ENCODE measurements at places on chromosomes 12 and 14. TPM values are rescaled to one million over a fixed set of nuclear protein-coding genes. Genes with fewer than 3 reads are reported as not detected.

DNA sequence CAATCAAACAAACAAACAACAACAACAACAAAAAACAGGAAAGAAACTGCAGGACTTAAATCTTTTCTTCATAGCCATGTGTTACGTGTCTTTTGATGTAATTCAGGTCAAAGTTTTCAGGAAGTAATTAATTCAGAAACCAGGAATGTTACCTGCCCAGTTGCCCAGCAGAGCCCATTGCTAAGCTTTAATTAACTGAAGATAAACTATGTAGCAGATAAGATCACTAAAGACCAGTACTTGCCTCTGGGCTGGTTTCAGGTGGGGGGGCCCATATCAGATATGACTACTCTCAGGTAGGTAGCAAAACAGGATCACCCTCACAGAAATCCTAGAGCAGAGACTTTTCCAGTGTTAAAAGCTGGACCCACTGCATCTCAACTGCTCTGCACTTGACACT is 69.2 kb downstream of the LIN7A start:
- DNase-seq = no peak
- no peak overlapping the region for H3K4me3 ChIP-seq
- H3K36me3 ChIP-seq = no peaks in the 10 kb centered on the region
- no peaks in the 10 kb centered on the region for H3K4me1 ChIP-seq
- no peaks in the 10 kb centered on the region for H3K27me3 ChIP-seq
- H3K27ac ChIP-seq = no peak overlapping the region

The COCH gene
- total RNA-seq = 29.0 TPM

DNA sequence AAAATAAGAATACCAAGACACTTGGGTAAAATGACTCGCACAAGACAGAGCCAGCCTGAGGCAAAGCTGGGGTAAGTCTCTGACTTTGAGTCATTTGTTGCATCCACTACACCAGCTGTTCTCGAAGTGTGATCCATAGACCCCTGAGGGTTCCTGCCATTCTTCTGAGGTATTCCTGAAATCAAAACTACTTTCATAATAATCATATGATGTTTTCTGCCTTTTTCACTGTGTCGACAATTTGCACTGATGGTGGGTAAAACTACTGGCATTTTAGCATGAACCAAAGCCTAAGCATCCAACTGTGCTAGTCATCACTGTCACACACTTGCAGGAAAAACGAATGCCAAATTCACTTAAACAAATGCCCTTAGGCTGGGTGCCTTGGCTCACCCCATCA is 135.5 kb upstream of the FUT8 start:
- no peak for DNase-seq
- no peak overlapping the region for H3K27ac ChIP-seq

- peaks cover 16% of the 10 kb centered on the region for H3K36me3 ChIP-seq
- no peaks in the 10 kb centered on the region for H3K4me1 ChIP-seq
- no peak for DNase-seq
- H3K27ac ChIP-seq = no peak overlapping the region
- no peak overlapping the region for H3K4me3 ChIP-seq
- H3K27me3 ChIP-seq = no peaks in the 10 kb centered on the region
Observed at GRCh38 chr12:103561174-103561573, 25.9 kb upstream of the STAB2 start.

DNA sequence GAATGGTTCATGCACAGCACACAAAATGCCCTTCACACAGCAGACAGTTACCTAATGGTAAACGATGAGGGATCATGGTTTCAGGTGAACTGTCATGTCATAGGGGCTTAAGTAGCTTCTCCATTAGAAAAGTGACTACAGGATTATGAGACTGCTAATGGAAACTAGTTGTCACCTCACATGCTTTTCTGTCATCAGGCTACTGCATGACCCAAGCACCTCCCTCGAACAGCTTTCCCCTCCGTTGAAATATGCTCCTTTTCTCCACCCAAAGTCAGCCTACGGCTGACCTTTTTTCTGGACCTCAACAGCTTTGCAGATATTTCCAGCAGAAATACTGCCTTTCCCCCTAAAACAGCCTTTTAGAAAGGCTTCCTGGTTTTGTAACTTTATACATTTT is 467.3 kb downstream of the EGLN3 start:
- H3K4me1 ChIP-seq = peaks cover 3% of the 10 kb centered on the region
- H3K36me3 ChIP-seq = no peaks in the 10 kb centered on the region
- DNase-seq = no peak
- no peak overlapping the region for H3K4me3 ChIP-seq
- H3K27me3 ChIP-seq = no peaks in the 10 kb centered on the region

GRCh38 chr14:66403183-66403582 is 83.0 kb upstream of the CCDC196 start:
- no peak overlapping the region for H3K27ac ChIP-seq
- H3K4me3 ChIP-seq = no peak overlapping the region
- no peaks in the 10 kb centered on the region for H3K36me3 ChIP-seq
- DNase-seq = no peak

The PRPF40B gene
- 26.4 TPM for total RNA-seq

- H3K27ac ChIP-seq = no peak overlapping the region
- no peak overlapping the region for H3K4me3 ChIP-seq
- peaks cover 2% of the 10 kb centered on the region for H3K27me3 ChIP-seq
- H3K4me1 ChIP-seq = peaks cover 2% of the 10 kb centered on the region
- DNase-seq = no peak
Observed at GRCh38 chr14:75402867-75403413, 24.9 kb upstream of the JDP2 start.

DNA sequence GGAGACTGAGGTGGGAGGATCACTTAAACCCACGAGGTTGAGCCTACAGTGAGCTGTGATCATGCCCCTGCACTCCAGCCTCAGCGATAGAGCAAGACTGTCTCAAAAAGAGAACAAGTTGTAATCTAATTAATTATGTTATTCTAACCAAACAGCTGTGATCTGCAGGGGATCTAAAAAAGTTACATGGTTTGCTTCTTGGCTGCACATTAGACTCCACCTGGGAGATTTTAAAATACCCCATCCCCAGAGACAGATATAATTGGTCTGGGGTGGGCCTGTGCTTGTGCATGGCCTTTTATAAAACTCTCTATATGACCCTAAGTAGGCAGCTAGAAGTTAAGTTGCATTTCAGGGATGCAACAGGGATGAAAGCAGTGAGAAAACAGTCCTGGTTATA is 76.7 kb downstream of the SCAF11 start:
- no peaks in the 10 kb centered on the region for H3K36me3 ChIP-seq
- peaks cover 2% of the 10 kb centered on the region for H3K4me1 ChIP-seq
- H3K27ac ChIP-seq = no peak overlapping the region
- no peaks in the 10 kb centered on the region for H3K27me3 ChIP-seq
- no peak overlapping the region for H3K4me3 ChIP-seq

GRCh38 chr12:53049571-53050318 is at the start of gene TNS2:
Gene TNS2 (plus strand): TSS chr12:53050065. CDS start chr12:53050186, 121 bp downstream.
- peak within 1 kb of the TSS; percentile 28 for H3K27ac ChIP-seq
- peaks cover 18% of the 10 kb centered on the region for H3K4me1 ChIP-seq
- H3K36me3 ChIP-seq = no peaks in the 10 kb centered on the region
- DNase-seq = peak; percentile 46
- H3K4me3 ChIP-seq = peak within 1 kb of the TSS; percentile 28

DNA sequence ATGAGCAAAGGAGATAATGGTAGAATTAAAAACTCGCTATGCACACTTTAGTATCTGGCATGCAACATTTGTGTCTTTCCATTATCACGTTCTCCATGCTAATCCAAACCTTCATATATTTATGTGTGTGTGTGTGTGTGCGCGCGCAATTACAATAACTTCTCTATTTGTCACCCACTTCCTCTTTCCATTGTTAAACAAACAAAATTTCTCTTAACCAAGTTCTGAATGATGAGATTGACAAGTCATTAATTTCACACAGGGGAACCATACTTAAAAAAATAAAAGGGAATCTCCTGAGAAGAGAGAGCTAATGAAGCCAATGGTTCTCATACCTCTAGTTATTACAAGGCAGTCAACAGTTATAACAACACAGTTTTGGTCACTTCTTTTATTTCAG is 575.9 kb upstream of the MDGA2 start:
- peaks cover 3% of the 10 kb centered on the region for H3K4me1 ChIP-seq
- H3K36me3 ChIP-seq = no peaks in the 10 kb centered on the region
- DNase-seq = no peak
- H3K4me3 ChIP-seq = no peak overlapping the region
- H3K27ac ChIP-seq = no peak overlapping the region
- H3K27me3 ChIP-seq = peaks cover 3% of the 10 kb centered on the region

GRCh38 chr14:24975393-24975792 is 74.6 kb downstream of the STXBP6 start:
- no peaks in the 10 kb centered on the region for H3K36me3 ChIP-seq
- no peaks in the 10 kb centered on the region for H3K27me3 ChIP-seq
- no peak overlapping the region for H3K4me3 ChIP-seq
- DNase-seq = no peak
- no peaks in the 10 kb centered on the region for H3K4me1 ChIP-seq

The PIK3C2G gene
- not detected for total RNA-seq
